ENCODE measurements at places on chromosomes 13 and 19.

DNA sequence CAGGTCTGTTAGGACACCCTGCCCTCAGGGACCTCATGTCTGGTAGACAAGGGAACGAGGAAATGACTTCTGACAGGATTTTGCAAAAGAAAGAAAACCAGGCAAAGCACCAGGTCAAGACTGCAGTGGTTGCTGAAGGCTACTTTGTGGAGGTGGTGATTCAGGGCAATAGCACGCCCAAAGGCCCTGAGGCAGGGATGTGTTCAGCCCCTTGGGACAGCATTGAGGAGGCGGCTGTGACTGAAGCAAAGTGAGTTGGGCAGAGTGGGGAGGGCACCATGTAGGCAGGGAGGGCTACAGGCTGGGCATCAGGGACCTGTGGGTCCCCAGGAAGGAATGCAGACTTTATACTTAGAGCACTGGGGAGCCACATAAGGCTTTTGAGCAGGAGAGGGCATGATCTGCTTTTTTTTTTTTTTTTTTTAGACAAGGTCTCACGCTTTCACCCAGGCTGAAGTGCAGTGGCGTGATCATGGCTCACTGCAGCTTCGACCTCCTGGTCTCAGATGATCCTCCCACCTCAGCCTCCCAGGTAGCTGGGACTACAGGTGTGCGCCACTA, 10.8 kb upstream of the HOMER3 start:
- H3K4me3 ChIP-seq = no peak overlapping the region
- peak; percentile 87 for DNase-seq
- peak overlapping the region; percentile 25 for H3K27ac ChIP-seq
- no peaks in the 10 kb centered on the region for H3K36me3 ChIP-seq

GRCh38 chr19:35642312-35642711, 767 bp downstream of the ETV2 start:
- DNase-seq = peak; percentile 18
- H3K27me3 ChIP-seq = no peaks in the 10 kb centered on the region
- H3K4me1 ChIP-seq = no peaks in the 10 kb centered on the region
- H3K27ac ChIP-seq = no peak overlapping the region
- no peaks in the 10 kb centered on the region for H3K36me3 ChIP-seq
- H3K4me3 ChIP-seq = no peak overlapping the region

DNA sequence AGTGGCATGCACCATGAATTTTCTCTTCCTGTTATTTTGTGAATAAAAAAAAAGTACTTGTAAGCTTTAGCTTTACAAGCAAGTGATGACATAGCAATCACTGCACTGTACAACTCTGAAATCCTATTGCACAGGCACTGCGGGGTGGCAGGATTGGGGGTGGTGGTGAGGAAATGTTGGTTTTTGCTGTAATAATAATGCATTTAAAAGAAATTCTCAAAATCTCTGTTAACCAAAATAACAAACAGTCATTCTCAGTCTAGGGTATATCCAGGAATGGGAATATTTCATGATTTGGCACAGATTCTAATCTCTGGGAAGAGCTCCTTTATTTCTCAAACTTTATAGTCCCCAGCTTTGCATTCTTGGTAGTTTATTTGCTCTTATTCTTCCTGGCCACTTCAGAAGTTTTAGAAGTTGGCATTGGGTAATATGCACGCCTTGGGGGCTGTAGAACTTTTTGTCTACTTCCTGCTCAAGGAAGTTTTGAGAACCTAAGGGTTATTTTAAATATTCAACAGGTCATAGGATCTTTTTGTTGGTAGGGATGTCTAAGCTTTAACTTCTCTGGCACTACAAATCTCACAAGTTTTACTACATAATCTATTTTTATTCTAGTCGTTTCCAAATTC, 353.0 kb upstream of the KLF12 start:
- no peaks in the 10 kb centered on the region for H3K36me3 ChIP-seq

GRCh38 chr13:39451301-39451700, 151.7 kb downstream of the LHFPL6 start:
- H3K36me3 ChIP-seq = no peaks in the 10 kb centered on the region
- peak; percentile 38 for DNase-seq
- H3K4me1 ChIP-seq = peaks cover 19% of the 10 kb centered on the region
- H3K27ac ChIP-seq = no peak overlapping the region
- no peak overlapping the region for H3K4me3 ChIP-seq

- no peak overlapping the region for H3K27ac ChIP-seq
- no peak for DNase-seq
- H3K27me3 ChIP-seq = peaks cover 5% of the 10 kb centered on the region
- 0 out of 2 replicates have a peak, but pooled peaks cover 8% of the 10 kb centered on the region for H3K4me1 ChIP-seq
- no peak overlapping the region for H3K4me3 ChIP-seq
Observed at GRCh38 chr19:48934837-48935236, 1.3 kb downstream of the DHDH start.

GRCh38 chr13:29817604-29818378, 32.6 kb downstream of the UBL3 start:
- peak overlapping the region; percentile 14 for H3K27ac ChIP-seq
- no peaks in the 10 kb centered on the region for H3K27me3 ChIP-seq
- peaks cover 59% of the 10 kb centered on the region for H3K4me1 ChIP-seq
- H3K4me3 ChIP-seq = peak overlapping the region; percentile 17
- peak; percentile 56 for DNase-seq

- no peak overlapping the region for H3K4me3 ChIP-seq
- no peak for DNase-seq
- H3K27ac ChIP-seq = no peak overlapping the region
- peaks cover 17% of the 10 kb centered on the region for H3K27me3 ChIP-seq
Observed at GRCh38 chr13:99746637-99747402, 224.7 kb downstream of the ZIC5 start.

DNA sequence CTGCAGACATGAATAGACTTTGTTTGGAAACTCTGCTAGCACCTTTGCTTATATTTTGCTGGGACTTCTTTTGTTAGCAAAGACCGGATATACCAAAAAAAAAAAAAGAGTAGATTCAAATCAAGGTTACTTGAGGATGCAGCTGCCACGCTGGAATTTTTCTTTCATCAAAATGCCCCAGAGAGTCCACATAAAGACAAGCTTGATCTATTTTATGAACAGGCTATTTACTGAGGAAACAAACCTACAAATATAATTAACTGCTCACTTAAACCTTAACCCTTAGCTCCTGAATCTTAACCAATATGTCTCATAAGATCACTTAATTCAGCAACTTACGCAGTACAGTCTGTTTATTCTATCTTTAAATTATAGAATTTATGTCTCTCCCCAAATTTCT, 27.1 kb upstream of the DOCK9 start:
- no peaks in the 10 kb centered on the region for H3K27me3 ChIP-seq
- H3K36me3 ChIP-seq = no peaks in the 10 kb centered on the region
- no peak overlapping the region for H3K4me3 ChIP-seq
- no peak for DNase-seq
- no peaks in the 10 kb centered on the region for H3K4me1 ChIP-seq

GRCh38 chr19:30842926-30843325, 470.7 kb downstream of the ZNF536 start:
- no peak overlapping the region for H3K4me3 ChIP-seq
- no peaks in the 10 kb centered on the region for H3K4me1 ChIP-seq
- DNase-seq = no peak
- H3K27me3 ChIP-seq = no peaks in the 10 kb centered on the region
- H3K27ac ChIP-seq = no peak overlapping the region

DNA sequence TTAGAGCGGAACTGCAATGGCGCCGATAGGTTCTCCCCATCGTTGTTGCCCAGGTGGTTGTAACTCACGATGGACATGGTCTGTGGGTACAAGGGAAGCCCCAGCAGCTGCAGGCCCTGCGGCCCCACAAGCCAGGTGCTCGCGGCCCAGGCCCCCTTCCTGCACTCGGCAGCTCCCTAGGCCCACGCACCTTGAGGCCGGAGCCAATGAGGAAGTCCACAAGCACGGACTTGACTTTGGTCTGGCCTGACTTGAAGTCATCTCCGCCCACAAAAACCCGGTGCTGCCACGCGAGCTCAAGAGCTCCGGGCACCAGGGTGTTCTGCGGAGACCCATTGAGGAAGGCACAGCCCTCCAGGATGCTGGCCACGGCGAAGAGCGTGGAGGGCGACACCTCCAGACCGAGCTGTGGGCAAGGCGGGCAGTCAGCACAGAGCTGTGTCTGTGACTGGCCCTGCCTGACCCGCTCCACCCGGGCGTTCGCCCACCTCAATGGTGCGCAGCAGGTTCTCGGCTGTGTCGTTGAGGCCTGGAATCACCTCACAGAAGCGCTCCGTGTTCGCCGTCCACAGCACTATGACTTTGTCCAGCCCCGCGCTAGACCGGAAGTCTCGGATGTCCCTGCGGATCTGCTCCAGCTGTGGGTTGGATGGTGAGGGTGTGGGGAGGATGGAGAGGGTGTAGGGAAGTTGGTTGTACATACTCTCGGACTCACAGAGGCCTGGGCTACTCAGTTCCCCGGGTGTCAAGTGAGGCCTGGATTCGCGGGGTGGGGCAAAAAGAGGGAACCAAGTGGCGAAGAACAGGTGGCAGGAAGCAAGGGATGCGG, 1.9 kb downstream of the ISYNA1 start:
- DNase-seq = peak; percentile 19
- H3K4me3 ChIP-seq = 0 out of 2 replicates have a peak overlapping the region, but pooled peaks have one; percentile 61
- H3K36me3 ChIP-seq = no peaks in the 10 kb centered on the region
- no peak overlapping the region for H3K27ac ChIP-seq
- no peaks in the 10 kb centered on the region for H3K4me1 ChIP-seq

GRCh38 chr19:519449-519865, 12.1 kb upstream of the CDC34 start:
- H3K4me3 ChIP-seq = no peak overlapping the region
- no peak overlapping the region for H3K27ac ChIP-seq
- no peaks in the 10 kb centered on the region for H3K27me3 ChIP-seq
- no peak for DNase-seq
- no peaks in the 10 kb centered on the region for H3K4me1 ChIP-seq
- H3K36me3 ChIP-seq = no peaks in the 10 kb centered on the region

- H3K27ac ChIP-seq = no peak overlapping the region
- DNase-seq = no peak
- H3K36me3 ChIP-seq = no peaks in the 10 kb centered on the region
- no peak overlapping the region for H3K4me3 ChIP-seq
- no peaks in the 10 kb centered on the region for H3K27me3 ChIP-seq
Observed at GRCh38 chr13:79003989-79004898, 345.3 kb upstream of the OBI1 start.

- no peak overlapping the region for H3K27ac ChIP-seq
- peak; percentile 14 for DNase-seq
- H3K4me1 ChIP-seq = no peaks in the 10 kb centered on the region
- no peak overlapping the region for H3K4me3 ChIP-seq
Observed at GRCh38 chr13:25473864-25474263, 102.1 kb downstream of the ATP8A2 start.

DNA sequence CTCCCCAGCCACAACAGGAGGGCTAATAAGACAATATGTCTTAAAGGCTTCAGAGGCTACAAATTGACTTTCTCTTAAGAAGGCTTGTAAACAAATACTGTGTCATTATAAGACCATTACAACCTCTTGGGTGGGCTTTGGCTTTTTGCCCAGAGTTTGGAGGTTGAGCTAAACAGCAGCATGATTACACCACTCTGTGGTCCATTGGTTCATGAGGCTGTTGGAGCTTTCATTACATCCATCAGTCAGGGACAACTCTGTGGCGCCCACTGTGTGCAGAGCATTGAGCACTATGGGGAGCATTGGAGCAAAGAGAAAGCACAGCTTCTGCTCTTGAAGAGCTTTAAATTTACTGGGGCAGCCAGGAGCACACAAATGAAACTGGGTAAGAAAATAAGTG, 75.9 kb downstream of the TNFSF11 start:
- H3K36me3 ChIP-seq = no peaks in the 10 kb centered on the region
- H3K4me1 ChIP-seq = no peaks in the 10 kb centered on the region
- no peak for DNase-seq
- no peak overlapping the region for H3K27ac ChIP-seq
- H3K4me3 ChIP-seq = no peak overlapping the region

DNA sequence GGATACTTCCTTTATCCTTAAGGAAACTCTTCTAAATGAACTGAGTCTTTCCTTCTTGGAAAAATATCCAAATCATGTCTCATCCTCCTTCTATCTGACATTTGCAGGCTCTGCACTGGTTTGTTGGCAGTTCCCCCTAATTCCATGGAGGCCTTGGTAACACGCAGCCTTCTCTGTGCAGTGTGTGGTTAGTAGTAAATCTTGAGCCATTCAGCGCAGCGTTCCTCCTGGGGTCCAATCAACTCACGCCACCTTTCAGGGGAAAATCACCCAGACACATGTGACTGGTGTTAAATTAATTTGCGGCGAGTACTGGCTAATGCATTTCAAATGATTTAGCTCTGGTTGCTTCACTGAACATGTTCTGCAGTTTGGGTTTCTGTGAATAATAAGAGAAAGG, 21.0 kb upstream of the CBY2 start:
- no peaks in the 10 kb centered on the region for H3K27me3 ChIP-seq
- H3K4me3 ChIP-seq = no peak overlapping the region
- H3K27ac ChIP-seq = no peak overlapping the region
- H3K36me3 ChIP-seq = no peaks in the 10 kb centered on the region

DNA sequence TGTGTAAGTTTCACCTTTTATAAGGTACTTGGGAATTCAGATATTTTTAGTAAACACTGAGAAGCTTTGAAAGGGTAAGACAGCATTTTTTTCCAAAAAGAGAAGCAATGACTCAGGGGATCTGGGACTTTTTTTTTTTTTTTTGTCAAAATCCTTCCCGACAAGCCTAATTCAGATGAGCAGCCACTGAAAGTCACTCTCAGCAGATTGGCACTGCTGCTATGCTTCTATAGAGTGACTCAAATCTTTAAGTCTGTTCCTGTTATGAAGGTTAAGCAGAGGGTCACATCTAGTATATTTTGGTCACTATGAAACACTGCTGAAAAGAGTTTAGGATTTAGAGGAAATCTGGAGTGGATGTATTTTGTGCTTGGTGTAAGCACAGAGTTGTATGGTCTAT, 571.1 kb downstream of the MYO16 start:
- H3K27me3 ChIP-seq = no peaks in the 10 kb centered on the region
- H3K27ac ChIP-seq = no peak overlapping the region
- H3K36me3 ChIP-seq = no peaks in the 10 kb centered on the region
- H3K4me3 ChIP-seq = no peak overlapping the region

GRCh38 chr13:33284031-33284430, 1.5 kb downstream of the STARD13 start:
- H3K27me3 ChIP-seq = no peaks in the 10 kb centered on the region
- peak overlapping the region; percentile 98 for H3K4me3 ChIP-seq
- peaks cover 50% of the 10 kb centered on the region for H3K4me1 ChIP-seq
- no peaks in the 10 kb centered on the region for H3K36me3 ChIP-seq

- H3K27ac ChIP-seq = no peak overlapping the region
- peaks cover 27% of the 10 kb centered on the region for H3K27me3 ChIP-seq
- H3K4me3 ChIP-seq = peak overlapping the region; percentile 40
- no peaks in the 10 kb centered on the region for H3K4me1 ChIP-seq
Observed at GRCh38 chr19:50427997-50428425, 4.7 kb upstream of the MYBPC2 start.

GRCh38 chr19:5542665-5543064, 25.1 kb downstream of the TINCR start:
- DNase-seq = no peak
- no peak overlapping the region for H3K27ac ChIP-seq
- H3K27me3 ChIP-seq = no peaks in the 10 kb centered on the region
- no peaks in the 10 kb centered on the region for H3K36me3 ChIP-seq
- no peaks in the 10 kb centered on the region for H3K4me1 ChIP-seq

DNA sequence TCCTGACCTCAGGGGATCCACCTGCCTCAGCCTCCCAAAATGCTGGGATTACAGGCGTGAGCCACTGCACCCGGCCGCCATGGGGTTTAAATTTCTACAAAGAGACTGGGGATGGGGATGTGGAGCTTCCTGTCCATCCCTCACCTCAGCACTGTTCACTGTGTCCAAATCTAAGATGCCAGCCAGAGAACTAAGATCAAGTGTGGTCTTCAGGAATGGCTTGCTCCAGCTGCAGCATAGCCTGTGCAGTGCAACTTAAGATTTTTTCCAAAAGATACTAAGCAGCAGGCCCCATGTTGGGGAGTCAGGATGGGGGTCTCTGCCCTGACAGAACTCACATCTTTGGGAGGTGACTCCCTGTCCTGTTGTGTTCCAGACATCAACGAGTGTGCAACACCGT, 9.3 kb downstream of the ADGRE5 start:
- no peak overlapping the region for H3K4me3 ChIP-seq
- peaks cover 7% of the 10 kb centered on the region for H3K36me3 ChIP-seq
- no peaks in the 10 kb centered on the region for H3K27me3 ChIP-seq
- no peak overlapping the region for H3K27ac ChIP-seq
- H3K4me1 ChIP-seq = no peaks in the 10 kb centered on the region
